NCI-H146 (cell line): ENCODE measurements at places on chromosomes 4 and X.
A peak's percentile ranks its signal among the peaks of the same experiment; 100 is the strongest.

- DNase-seq = no peak
These were observed 19.0 kb upstream of the MRPL1 start for GRCh38 chr4:77843628-77844027.

- DNase-seq = no peak
These were observed 38.0 kb upstream of the EMCN start for GRCh38 chr4:100555611-100556337.

DNA sequence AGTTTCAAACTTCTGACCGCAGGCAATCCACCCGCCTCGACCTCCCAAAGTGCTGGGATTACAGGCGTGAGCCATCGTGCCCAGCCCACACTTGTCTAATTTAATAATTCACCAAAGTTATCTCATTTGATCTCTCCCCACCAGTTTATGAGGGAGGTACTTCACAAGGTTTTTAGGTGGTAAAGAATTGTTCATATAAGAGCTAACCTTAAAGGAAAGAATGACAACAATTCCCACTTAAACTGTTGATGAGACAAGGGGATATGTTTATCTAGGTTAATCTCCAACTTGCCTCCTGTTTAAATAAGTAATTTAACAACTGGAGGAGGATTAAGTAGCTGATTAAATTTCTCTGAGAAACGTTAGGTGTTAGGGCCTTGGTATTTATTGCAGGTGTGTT is 117.6 kb upstream of the CBLL2 start:
- no peak for DNase-seq

DNA sequence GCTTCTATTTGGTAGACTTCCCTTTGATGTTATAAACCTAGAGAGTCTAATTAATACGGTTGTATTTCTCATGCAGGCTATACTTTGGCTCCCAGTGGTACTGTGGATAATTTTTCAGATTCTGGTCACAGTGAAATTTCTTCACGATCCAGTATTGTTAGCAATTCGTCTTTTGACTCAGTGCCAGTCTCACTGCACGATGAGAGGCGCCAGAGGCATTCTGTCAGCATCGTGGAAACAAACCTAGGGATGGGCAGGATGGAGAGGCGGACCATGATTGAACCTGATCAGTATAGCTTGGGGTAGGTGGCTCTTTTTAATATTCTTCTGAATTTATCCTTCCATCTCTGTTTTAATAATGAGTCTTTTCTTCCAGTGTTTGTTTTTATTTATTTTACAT is 249.7 kb downstream of the RAPGEF2 start:
- no peak for DNase-seq

- DNase-seq = no peak
These were observed 286.1 kb upstream of the TENM3 start for GRCh38 chr4:181957088-181957487.

GRCh38 chr4:153579872-153580271 is 104.2 kb upstream of the TLR2 start:
- DNase-seq = no peak

DNA sequence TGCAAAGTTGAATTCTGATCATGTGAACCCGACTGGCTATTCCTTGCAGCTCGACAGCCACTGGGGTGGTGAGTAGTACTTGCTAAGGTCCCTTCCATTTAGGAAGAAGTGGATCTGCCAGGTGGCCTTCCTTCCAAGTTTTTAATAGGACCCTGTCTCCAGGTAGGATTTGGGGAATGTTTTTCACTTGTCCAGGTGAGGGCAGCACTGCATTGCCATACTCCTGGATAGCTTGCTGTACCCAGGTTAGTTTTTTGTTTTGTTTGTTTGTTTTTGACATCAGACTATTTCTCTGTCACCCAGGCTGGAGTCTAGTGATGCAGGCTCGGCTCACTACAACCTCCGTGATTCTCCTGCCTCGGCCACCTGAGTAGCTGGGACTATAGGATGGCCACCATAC is 29.8 kb downstream of the SAGE1 start:
- DNase-seq = no peak

- DNase-seq = peak; percentile 21
These were observed 688 bp downstream of the UFSP2 start for GRCh38 chr4:185424905-185425646.
